Effector CD4-positive, alpha-beta T cell (primary cell): ENCODE measurements at places on chromosomes 2 and 18.

GRCh38 chr2:47696478-47696831 is 86.5 kb upstream of the MSH6 start:
- DNase-seq, result no peak

DNA sequence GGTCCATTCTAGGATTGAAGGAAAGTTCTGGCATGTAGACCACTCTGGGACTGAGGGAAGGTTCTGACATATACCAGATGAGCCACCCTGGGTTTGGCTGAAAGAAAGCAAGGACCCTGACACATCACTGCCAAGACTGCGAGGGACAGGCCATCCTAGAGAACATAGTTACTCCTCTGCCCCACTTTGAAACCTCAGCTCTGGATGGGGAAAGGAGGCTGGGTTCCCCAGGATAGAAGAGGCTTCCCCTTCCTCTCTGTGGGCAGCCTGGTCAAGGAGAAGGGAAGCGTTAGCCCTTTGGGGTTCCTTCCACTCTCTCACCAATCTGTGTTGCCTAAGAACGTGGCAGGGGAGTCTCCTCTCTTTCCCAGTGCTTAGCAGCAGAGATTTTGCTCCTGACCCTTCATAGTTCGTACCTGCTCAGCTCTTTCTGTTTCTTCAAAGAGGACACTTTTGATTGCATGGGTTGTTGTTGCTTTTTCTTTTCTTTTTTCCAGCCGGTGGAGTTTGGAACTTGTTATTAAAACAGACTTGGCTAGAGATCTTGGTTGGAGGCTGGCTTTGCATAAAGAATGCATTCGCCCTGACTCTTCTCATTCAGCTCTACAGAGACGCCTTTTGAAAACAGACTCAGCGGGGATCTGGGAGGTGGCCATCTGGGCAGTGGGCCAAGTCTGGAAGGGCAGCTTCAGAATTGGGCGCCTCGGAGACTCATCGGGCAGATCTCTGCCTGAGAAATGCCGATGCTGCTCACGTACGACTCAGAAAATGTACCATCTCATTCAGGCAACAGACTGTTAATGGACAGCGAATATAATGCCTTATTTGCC is 166.1 kb downstream of the CLIP4 start:
- DNase-seq, result no peak

- no peak for DNase-seq
These were observed 202.9 kb upstream of the HDAC4 start for GRCh38 chr2:239603411-239604356.

GRCh38 chr18:23920054-23920453 is 94.5 kb upstream of the TTC39C start:
- DNase-seq, result no peak

- DNase-seq, result no peak
These were observed 53.4 kb upstream of the STK17B start for GRCh38 chr2:196224756-196225155.

DNA sequence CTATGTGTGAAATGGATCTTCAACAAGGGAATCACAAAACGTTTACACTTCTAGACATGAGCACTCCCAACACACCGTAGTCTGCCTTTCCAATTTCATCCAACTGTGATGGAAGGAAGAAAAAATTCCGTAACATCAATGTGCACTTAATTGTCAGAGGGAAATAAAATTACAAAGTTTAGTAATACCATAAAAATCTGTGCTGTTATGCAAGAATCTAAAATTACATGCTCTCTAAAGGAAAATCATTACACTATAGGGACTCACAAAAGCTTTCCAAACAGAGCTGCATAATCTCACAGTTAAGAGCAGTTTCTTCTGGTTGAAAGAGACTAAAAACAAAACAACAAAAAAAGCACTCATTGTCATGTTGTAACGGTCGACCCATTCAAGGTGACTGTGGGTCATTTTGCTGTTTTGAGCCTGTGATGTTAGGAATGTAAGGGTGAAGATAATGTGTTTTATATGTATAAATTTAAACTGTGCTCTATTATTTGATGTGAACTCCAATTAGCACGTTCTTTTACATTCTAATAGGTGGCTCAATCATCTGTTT is 698.0 kb downstream of the TDRD15 start:
- no peak for DNase-seq

DNA sequence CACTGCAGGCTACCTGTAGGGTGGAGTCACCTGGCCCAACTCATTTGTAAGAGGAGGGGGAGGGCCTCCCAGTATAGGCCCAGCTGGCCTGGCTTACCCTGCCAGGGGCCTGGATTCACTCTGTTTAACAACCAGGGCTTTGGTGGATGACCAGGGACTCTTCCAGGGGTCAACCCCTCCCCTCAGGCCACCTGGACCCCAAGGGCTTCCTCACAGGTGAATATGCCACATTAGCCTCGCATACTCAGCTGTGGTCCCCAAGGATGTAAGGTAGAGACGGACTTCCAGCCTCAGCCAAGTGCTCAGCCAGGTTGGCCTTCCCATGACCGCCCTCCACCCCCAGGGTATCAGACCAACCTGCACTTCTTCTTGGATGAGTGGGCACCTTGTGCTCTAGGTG is 8.8 kb upstream of the SH3RF3 start:
- no peak for DNase-seq

DNA sequence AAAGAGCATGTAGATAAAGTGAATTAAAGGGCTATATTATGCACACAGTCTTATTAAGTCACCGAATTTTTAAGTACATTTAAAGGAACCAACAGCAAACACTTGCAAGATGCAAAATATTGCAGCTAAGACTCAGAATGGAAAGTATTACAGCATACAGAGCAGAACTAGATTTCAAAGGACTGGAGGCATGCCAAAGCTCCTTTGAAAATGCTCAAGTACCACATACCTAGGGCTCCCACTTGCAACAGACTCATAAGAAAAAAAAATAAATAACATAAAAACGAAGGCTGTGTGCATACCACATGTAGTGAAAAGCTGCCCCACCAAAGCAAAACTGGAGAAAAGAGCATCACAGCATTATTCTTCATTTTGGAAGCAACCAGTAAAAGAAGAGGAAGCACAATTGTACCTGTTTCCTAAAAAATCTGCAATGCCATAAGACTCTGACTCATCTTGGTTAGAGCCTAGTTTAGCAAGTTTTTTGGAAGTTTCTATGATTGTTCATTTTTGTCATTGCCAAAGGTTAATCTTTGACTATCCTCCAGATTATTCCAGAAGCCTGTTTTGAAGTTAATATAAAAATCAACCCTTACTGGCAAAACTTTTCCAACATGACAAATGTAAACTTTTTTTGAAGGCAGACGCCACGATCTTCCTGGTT is 306.0 kb upstream of the COL3A1 start:
- DNase-seq, result no peak

DNA sequence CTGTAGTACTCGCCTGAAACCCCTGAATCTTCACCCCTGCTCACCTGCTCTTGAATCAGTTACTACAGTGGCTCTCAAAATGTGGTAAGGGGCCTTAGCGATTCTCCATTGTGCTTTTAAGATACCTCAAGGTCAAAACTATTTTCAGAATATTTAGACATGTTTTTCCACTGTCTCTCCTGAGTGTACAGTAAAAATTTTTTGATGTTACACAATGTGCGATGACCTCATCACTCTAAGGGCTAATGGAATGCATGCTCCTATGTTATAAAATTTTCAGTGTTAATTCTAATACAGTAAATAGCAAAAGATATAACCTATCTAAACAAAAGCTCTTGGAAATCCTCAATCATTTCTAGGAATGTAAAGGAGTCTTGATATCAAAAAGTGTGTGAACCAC is 336.9 kb upstream of the PKDCC start:
- DNase-seq, result no peak

GRCh38 chr2:240412211-240412861 is 23.1 kb upstream of the GPC1 start:
- DNase-seq, result peak; percentile 1

DNA sequence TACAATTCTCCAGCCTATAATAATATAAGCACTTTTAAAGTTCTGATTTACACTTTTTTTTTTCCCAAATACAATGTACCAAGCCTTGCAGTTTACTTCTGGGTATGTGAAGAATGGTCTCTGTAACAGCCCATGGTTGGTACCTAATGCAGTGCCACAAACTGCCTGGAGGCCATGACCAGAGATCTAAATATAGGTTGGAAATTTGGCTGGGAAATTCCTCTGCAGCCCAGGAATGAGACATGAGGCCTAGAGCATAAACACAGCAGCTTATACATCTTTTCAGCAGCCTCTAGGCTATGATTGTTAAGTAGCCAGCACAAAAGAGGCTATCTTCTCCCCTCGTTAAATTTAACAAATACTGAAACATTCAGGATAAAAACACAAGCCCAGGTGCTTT is 432.0 kb upstream of the FAM98A start:
- DNase-seq, result no peak

DNA sequence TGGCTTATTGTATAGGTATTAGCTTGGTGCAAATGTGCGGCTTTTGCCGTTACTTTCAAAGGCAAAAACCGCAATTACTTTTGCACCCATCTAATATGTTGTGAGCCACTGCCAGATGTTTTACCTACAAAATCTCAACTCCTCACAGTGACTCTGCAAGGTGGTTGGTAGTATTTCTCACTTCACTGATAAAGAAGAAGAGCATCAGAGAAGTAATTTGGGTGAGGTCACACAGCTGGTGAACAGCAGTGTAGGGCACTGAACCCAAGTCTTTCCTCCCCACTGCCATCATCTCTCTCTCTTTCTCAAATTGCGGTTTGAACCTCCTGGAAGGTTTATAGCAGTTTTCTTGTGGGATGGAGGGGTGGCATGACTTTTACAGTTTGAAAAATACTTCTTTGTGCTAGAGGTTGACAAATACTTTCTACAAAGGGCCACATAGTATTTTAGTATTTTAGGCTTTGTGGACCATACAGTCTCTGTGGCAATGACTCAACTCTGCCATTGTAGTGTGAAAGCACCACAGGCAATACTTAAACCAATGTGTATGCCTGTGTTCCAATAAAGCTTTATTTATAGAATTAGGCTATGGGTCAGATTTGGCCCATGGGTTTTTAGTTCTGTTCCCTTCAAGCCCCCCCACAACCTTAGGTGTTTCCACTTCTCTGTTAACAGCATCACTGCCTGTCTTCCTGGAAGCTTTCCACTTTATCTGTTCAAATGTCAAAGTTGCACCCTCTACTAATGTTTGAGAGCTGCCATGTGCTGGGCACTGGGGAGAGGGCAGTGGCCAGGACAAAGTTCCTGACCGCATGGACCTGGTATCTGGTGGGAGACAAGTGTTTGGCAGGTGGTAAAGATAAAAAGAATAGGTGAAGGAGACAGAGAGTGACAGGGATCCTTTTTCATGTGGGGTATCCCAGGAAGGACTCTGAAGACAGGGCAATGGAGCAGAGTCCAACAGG is 30.1 kb downstream of the FHOD3 start:
- DNase-seq, result no peak

DNA sequence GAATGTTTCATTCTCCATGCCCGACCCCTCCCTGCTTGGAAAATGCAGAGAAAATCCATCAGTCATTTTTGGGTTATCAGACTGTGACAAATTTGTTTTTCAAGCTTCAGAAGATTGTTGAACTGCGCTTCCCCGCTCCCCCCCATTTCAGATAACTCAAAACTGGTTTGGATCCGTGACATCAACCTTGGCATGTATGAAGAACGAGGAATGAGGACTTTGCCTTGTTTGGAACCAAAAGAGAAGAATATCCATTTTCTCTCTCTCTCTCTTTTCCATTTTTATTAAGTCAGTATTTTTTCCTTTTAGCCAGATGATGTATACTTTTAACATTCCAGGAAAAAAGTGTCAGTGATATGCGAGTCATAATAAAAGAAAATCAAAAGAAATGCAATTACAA is 171.6 kb downstream of the BCL2 start:
- DNase-seq, result no peak

GRCh38 chr2:199457147-199458008 is at the start of gene SATB2:
TSS of gene SATB2 (minus strand) at chr2:199457939. CDS start at chr2:199456037, 1,902 bp downstream.
- DNase-seq, result no peak

GRCh38 chr18:32262092-32262491 is 72.3 kb downstream of the MEP1B start:
- DNase-seq, result no peak

DNA sequence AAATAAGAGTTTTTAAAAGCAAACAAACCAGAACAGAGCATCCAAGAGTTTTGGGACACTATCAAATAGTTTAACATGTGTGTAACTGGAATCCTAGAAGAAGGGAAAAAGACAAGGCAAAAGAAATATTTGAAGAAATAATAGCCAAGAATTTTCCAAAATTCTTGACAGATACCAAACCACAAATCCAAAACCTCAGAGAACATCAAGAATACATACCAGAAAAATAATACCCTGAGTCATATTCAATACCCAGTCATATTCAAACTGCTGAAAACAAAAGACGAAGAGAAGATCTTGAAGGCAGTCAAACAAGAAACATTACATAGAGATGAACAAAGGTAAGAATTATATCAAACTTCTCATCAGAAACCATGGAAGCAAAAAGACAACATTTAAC is 22.9 kb downstream of the INO80C start:
- no peak for DNase-seq

- no peak for DNase-seq
These were observed 267.8 kb upstream of the EPAS1 start for GRCh38 chr2:46029332-46029811.

GRCh38 chr2:82879803-82880202 is 1579.3 kb downstream of the SUCLG1 start:
- no peak for DNase-seq

DNA sequence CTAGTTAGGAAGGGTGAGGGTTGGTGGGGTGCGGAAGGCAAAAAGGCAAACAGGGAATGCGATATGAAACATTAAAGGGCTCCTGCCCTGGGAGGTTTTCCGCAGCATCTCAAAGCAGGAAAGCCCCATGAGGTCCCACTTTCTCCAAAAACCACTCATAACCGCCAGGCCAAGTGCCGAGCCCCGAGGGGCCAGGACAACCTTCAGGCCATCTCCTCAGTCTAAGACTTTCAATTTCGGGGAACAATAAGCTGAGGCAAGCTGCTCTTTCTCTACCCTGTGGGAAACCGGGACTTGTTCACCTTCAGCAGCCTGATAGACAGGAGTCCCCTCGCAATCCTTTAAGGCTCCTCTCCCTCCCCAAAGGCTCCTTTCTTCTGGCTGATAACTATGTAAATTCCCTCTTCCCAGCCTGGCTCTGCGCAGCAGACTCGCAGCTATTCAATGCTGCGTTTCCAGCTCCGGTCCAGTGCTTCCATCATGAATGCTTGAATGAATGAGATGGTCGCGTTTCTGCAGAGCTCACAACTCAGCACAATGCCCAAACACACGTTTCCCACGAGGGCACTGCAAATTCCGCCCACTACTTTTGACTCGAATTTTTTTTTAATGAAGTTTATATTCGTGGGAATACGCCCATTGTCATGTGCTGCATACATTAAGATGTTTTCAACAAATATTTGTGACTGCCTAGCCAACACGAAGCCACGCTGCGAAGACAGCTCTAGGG is 1.4 kb downstream of the LAMA1 start:
- no peak for DNase-seq

DNA sequence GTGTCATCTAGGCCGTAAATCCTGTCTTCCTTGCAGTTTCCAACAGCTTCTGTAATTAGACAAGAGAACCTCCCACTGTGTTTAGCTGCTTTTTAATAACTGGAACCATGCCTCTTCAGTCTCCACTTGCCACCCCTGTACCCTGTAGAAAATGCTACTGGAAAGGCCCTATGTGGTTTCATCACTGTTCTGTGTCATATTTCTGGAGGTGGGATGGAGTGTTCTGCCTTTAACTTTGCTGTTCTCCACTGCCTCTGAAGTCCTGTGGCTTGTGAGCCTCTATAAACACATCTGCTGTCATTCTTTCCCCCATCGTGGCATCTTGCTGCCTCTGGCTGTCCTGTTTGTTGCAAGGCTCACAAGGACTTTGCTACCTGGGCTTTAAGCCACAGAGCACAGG is 17.9 kb downstream of the MGAT5 start:
- no peak for DNase-seq

- DNase-seq, result no peak
These were observed 36.5 kb upstream of the AFF3 start for GRCh38 chr2:100178864-100179263.

- peak; percentile 47 for DNase-seq
These were observed 980 bp upstream of the RNPEPL1 start for GRCh38 chr2:240567137-240567871.
